ENCODE measurements at places on chromosomes 1 and 21.

- peak; percentile 72 for DNase-seq
Observed at GRCh38 chr1:22711071-22711470, 432 bp downstream of the EPHB2 start.

- no peak for DNase-seq
Observed at GRCh38 chr1:15598436-15598835, 13.6 kb upstream of the AGMAT start.

- no peak for DNase-seq
Observed at GRCh38 chr1:217184854-217185253, 446.0 kb downstream of the GPATCH2 start.

- DNase-seq: no peak
Observed at GRCh38 chr1:212002536-212002935, 32.8 kb downstream of the INTS7 start.

DNA sequence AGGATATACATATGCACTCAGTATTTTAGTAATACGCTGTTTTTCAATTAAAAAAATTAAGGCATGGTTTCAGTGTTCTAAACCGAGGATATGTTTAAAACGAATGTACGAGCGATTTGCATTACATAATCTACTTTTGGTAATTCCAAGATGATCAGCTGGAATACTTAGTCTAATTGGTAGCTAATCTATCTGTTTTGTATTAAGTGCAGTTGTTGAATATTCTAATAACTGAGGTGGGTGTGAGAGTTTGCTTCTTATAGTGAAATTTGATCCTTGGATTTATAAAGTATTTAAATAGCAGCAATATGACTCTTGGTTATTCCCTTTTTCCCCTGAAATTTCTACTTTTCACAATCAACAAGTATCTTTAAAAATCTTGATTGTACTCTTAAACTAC lies 1.3 kb downstream of the RNF2 start:
- DNase-seq: no peak

DNA sequence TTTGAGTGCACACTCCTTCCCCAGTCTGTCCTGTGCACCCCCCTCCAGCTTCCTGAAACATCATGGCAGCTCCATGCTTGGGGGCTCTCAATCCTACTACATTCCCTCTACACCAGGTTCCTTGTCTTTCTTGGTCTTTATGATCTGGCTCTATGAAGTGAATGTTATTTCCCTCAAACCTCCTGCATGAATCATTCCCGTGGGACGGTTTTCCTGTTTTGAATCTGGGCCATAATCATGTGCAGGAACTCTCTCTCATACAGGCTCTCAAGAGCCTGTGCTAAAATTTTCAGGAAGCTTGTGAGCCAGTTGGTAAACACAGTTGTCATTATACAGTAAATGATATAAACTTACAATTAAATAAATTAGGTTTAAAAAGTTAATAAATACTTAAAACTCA lies 89.8 kb upstream of the KCNE2 start:
- no peak for DNase-seq

- no peak for DNase-seq
Observed at GRCh38 chr21:33841561-33841960, 74.0 kb downstream of the ATP5PO start.

GRCh38 chr1:15948091-15948591 lies 27.8 kb downstream of the ZBTB17 start:
- no peak for DNase-seq

GRCh38 chr1:164061528-164061927 lies 497.5 kb upstream of the PBX1 start:
- DNase-seq: no peak

DNA sequence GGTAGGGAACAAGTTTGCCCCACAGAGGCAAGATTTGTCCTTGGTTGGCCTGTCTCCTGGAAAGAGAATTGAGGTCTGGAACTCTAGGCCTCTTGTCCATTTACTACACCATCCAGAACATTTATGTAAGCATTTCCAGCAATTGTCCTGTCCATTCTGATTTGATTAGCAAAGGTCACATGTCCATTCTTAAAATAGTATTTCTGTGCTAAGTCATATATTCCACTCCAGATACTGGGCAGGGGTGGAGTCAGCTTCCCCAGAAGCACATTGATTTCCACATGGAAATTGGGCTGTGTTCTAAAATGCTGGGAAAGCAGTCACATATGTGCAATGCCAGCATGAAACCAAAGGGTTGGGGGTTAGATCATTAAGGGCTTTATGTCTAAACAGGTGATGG lies 21.5 kb upstream of the FMN2 start:
- no peak for DNase-seq

- DNase-seq: no peak
Observed at GRCh38 chr1:71298633-71299032, 217.8 kb upstream of the ZRANB2 start.

GRCh38 chr1:51652599-51652998 lies 35.7 kb downstream of the OSBPL9 start:
- no peak for DNase-seq

- peak; percentile 60 for DNase-seq
Observed at GRCh38 chr1:147669469-147670318, 630 bp downstream of the ACP6 start.

GRCh38 chr1:244112041-244112440 lies 61.0 kb downstream of the ZBTB18 start:
- no peak for DNase-seq

DNA sequence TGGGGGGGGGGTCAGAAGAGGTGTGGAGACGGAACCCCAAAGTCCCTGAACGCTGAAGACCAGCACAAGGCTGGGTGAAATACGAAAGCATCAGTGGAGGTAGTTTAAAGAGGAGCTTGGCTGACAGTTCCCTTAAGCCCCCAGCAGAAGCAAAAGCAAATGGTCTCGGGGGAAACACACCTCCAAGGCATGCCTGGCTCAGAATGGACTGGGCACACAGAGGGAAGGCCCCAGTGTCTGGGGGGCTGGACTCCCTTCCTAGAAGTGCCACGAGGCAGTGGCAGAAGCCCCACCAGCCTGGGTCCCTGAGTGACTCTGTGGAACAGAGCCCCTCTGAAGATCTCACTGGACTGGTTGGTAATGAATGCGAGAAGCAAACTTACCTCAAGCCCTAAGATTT lies 43.9 kb downstream of the UBE2G2 start:
- DNase-seq: no peak

GRCh38 chr21:37670883-37671282 lies 245.4 kb downstream of the KCNJ6 start:
- no peak for DNase-seq

DNA sequence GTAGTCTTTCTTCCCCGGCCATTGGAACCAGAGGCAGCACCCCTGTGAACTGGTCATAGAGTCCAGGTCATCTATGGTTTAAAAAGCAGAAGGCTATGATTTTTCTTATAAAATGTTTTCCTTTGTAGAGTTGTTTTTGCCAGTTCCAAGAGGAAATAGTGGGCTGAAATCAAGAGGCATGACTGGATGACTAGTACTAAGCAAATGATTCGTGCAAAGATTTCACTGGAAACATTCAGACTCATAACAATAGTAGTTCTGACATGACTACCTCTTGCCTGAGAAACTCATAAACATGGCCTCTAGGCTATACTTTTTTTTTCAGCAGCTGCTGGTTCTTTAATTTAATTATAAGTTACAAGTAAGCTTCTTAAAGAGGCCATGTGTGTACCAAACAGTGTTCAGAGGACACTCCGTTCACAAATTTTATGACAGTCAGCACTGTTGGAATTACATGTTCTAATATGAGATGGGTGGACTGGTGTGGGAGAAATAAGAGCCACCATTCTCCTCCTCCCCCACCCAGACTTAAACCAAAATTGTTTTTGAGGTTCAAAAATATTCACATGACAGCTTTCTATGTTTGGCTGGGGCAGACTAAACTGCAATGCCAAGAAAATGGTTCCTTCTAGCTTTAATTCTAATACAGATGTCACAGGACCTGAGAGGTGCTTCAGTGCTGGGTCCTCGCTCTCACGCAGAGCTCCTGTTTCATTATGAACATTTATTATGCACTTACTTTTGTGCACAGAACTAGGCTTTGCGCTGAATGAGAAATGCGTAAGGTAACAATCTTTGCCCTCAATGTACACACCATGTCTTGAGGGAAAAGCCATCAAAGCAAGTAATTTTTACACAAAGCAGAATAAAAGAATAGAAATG lies 147.5 kb downstream of the ZC3H11B start:
- no peak for DNase-seq

DNA sequence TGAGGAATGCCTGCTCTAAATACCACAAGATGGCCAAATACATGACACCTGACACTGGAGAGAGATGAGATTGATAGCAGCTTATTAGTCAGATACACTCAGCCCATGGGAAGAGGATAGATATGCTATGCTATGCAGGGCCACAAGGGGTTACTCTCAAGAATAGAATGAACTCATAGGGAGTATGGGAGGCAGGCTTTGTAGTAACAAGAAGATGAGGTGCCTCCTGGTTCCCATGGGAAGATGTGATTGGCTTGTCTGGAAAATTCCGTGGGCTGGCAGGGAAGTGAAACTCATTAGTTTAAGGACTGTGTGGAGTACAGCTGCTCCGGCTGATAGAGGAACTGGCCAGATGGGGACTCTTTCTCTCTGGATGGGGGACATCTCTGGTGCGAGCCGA lies 16.5 kb downstream of the CCDC30 start:
- DNase-seq: peak; percentile 47

DNA sequence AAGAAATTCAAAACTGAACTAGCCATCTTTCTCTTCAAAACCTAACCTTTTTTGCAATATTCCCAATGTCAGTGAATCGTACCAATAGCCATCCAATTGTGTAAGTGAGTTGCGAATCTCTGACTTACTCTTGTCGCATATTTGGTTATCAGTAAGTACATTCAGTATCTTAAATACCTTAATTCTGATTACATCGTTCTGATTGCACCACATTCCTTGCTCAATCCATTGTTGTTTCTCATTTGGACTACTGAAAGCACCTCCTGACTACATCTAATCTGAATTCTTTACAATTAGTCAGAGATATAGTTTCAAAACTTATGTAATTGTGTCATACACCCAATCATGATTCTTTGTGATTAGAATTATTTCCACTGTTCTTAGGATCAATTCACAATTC lies 16.8 kb upstream of the BRINP3 start:
- DNase-seq: no peak

GRCh38 chr21:42570841-42571387 lies 57.3 kb downstream of the SLC37A1 start:
- DNase-seq: peak; percentile 76

DNA sequence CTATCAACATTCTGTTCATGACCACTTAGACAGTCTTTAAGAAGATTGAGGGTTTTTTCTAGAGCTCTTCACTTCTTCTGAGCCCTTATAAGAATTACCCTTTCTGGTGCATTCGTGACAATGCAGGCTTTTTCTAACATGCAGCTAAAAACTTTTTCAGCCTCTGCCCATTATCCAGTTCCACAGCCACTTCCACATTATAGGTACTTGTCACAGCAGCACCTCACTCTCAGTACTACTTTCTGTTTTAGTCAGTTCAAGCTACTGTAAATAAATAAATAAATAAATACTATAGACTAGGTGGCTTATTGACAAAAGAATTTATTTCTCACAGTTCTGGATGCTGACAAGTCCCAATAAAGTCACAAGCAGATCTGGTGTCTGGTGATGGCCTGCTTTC lies 284.4 kb upstream of the PKN2 start:
- no peak for DNase-seq

- no peak for DNase-seq
Observed at GRCh38 chr1:190452272-190452848, 25.3 kb downstream of the BRINP3 start.

DNA sequence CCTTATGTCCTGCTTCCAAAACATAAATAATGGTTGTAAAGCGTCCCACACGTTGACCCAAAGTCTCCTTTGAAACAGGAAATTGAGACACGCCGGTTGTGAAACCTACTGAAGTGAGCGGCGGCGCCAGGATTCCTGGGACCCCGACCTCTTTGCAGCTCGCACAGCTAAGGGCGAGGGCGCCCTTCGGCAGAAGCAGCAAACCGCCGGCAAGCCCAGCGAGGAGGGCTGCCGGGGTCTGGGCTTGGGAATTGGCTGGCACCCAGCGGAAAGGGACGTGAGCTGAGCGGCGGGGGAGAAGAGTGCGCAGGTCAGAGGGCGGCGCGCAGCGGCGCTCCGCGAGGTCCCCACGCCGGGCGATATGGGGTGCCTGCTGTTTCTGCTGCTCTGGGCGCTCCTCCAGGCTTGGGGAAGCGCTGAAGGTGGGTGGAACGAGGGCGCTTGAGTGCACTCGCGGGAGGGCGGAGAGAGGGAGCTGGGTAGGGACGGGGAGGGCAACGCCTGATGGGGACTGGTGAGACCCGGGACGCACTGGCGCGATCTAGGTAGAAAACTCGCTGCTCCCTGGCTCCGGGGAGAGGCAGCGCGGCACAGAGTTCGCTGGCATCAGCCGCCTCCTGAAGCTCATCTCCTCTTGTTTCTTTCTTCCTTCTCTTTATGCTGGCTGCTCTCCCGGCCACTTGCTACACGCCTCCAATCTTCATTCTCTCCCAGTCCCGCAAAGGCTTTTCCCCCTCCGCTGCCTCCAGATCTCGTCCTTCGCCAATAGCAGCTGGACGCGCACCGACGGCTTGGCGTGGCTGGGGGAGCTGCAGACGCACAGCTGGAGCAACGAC lies at the start of gene CD1D:
Gene CD1D (plus strand): TSS at position 155 of the 836 bp plus-strand sequence. CDS start 207 bp downstream, at position 362.
- peak; percentile 59 for DNase-seq

All from iPS-NIHi11 (cell line).